ENCODE measurements at places on chromosomes 11 and 22.

DNA sequence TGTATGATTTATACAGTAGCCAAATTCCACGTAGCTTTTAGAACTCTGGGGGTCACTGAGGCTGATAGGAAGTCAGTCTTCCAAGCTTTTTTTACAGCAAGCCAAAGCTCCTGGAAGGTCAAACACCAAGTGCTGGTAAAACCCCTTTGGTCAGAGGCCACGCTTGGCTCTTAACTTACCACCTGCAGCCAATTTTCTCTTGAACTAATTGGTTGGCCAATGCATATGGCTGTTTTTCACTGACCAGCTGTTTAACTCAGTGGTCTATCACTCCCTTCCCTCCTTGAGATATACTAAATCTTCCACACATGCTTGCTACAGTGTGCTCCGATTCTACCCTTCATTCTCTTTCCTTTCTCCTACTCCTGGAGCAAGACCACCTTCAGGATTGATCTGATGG lies 116.0 kb downstream of the FAR1 start:
- DNase-seq = no peak

GRCh38 chr22:49424893-49425270 lies 402.8 kb downstream of the BRD1 start:
- DNase-seq = no peak

- no peak for DNase-seq
Observed at GRCh38 chr11:73201249-73201648, 16.8 kb upstream of the P2RY2 start.

DNA sequence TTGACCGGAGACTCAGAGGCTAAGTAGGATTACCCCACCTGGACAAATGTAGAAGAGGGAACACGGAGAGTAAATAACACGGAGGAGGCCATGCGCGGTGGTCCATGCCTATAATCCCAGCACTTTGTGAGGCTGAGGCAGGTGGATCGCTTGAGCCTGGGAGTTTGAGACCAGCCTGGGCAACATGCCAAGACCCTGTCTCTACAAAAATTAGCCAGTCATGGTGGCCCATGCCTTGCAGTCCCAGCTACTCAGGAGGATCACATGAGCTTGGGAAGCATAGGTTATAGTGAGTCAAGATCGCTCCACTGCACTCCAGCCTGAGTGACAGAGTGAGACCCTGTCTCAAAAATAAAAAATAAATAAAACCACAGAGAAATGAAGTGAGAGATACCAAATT lies 53.9 kb downstream of the AMOTL1 start:
- no peak for DNase-seq

GRCh38 chr11:96075532-96075959 lies 151.6 kb upstream of the MTMR2 start:
- no peak for DNase-seq

GRCh38 chr22:46748908-46749675 lies 11.0 kb upstream of the CERK start:
- DNase-seq = no peak

- peak; percentile 96 for DNase-seq
Observed at GRCh38 chr22:37985751-37986281, 1.5 kb upstream of the SOX10 start.

- peak; percentile 17 for DNase-seq
Observed at GRCh38 chr11:63592975-63593395, 21.2 kb downstream of the PLAAT3 start.

DNA sequence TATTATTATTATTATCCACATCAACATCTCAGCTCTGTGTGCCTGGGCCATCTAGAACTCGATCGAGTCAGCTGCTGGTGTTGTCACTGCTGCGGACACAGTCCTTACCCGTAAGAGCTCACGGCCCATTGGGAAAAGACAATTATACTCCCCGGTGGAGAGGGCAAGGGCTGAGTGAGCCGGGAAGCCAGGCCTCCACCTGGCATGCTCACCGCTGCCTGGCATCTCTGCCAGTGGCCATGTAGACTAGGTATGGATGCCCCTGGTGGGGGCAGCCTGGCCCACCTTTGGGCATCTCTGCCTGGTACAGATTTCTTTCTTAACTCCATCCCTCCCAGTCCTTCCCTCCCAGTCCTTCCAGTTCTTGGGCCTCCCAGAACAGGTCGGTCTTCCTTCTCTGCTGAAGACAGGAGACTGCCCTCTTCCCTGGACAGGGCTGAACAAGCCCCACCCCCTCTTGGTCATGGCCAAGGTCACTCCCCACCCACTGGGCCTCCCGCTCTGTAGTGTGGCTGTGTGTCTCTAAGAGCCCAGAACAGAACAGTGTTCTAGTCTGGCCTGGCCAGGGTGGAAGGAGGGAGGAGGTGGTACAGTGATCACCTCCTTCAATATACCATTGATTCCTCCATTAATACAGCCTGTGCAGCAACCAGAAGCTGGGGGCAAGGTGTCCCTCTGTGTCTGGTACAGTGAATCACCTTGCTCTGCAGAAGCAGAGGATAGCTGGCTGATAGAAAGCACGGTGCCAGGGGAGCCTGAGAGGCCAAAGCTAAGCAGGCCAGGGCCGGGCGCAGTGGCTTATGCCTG lies 57.7 kb downstream of the FLRT1 start:
- DNase-seq = no peak

- DNase-seq = peak; percentile 35
Observed at GRCh38 chr11:65112546-65113360, 1.1 kb downstream of the TM7SF2 start.
